Non-pigmented ciliary epithelial cell (primary cell): ENCODE measurements at places on chromosomes 2 and 18.
A peak's percentile ranks its signal among the peaks of the same experiment; 100 is the strongest.

GRCh38 chr2:175126661-175127060 lies 41.3 kb downstream of the ATF2 start:
- no peak for DNase-seq

DNA sequence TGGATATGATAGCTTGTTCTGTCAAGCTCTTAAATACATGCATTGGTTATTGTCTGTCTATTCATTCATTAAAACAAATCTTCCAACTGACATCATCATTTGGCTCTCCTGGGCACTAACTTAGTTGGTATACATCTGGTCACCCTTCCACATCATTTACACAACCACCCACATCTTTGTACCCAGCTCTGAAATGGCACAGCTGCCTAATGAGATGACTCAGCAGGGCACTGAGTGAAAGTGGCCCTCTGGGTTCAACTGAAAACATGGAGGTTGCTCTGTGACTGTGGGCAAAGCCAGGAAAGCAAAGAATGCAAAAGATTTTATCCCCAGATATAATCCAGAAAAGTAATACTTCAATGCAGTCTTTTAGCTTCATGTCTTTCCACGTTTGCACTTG lies 234.0 kb upstream of the MAP2 start:
- DNase-seq, result no peak

DNA sequence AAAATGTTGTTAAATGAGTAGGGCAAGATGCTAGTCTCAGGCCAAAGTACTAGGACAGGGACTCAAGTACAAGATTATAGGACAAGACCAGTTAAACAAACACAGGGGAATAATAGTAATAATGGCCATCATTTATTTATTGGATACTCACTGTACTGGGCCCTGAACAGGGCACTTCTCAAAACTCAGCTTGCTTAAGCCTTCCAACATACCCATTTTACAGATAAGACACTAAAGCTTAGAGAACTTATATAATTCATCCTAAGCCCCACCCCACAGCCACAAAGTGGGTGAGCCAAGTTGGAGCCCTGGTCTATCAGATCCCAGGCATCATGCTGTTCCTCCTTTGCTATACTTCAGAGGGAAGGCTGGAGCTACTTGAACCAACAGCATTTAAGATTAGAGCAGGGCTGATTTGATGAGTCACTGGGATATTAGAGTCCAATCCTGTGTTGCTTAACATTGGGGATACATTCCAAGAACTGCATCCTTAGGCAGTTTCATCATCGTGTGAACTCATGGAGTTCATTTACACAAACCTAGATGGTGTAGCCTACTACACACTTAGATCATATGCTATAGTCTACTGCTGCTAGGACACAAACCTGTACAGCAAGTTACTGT lies 153.6 kb downstream of the MTCL1 start:
- DNase-seq, result peak; percentile 94

GRCh38 chr2:121454549-121455090 lies 76.1 kb upstream of the RNU4ATAC start:
- DNase-seq, result no peak

- DNase-seq, result peak; percentile 54
These were observed 17.6 kb downstream of the ADAM17 start for GRCh38 chr2:9538000-9538507.

GRCh38 chr2:102478686-102479470 lies 5.9 kb downstream of the SLC9A4 start:
- DNase-seq, result no peak

DNA sequence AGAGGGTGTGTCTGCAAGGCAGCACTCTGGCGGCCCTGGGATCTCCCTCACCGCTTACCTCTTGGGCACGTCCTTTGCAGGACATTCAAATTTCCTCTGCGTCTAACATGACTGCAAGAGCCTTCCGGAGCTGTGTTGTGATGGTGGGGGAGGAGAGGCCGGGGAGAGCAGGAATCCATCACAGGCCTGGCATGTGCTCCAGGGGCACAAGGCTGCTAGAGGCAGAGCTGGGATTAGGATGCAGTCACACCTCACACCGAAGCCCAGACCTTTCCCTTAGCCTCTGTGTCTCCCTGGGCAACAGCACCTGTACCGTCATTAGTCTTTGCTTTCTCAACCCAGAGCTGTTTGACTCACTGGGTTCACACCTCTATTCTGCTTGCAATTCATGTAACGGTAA lies 111.3 kb downstream of the CMPK2 start:
- DNase-seq, result no peak

GRCh38 chr2:165827016-165827920 lies 33.2 kb upstream of the GALNT3 start:
- no peak for DNase-seq

- no peak for DNase-seq
These were observed 396.5 kb upstream of the SALL3 start for GRCh38 chr18:78582898-78583738.

- DNase-seq, result no peak
These were observed 19.5 kb downstream of the LIPG start for GRCh38 chr18:49581371-49581770.

- peak; percentile 20 for DNase-seq
These were observed 209.0 kb downstream of the L3MBTL4 start for GRCh38 chr18:6205706-6206105.

DNA sequence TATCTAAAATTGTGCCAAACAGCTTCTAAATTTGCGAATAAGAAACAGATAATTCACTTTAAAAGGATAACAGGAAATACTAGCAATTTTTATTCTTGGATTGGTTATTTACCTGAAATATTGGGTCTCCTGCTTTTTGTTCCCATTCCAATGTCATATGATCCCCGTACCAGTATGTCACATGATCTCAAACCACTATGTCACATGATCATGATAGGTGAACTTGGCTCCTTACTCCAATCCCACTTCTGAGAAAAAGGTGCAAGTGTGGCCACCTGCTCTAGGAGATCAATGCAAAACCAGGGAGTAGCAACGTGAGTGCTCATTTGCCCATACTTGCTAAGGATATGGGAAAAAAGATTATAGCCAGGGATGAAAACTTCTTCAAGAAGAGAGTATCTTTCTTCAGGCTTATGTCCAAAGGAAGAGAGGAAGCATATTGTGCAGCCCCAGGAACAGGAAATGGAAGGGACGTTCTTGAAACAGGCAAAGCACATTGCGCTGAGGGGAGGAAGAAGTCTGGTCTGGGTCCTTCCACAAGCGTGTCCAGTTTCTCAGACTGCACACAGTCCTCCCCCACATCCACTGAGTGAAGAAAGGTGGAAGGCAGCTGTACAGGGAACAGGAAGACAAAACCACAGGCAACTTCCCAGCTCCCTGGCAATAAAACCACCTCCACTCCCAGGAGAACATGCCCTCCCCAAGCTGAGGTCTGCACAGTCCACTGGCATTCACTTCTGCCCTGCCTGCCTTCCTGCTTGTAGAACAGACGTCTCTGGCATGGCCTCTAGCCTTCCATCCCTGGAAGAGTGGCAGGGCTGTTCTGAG lies at the start of gene LYG2:
LYG2 (minus strand) TSS at position 176 of the 828 bp plus-strand sequence. CDS start 1,406 bp downstream, outside the sequence.
- no peak for DNase-seq

GRCh38 chr2:8533923-8534322 lies 147.9 kb upstream of the ID2 start:
- no peak for DNase-seq

DNA sequence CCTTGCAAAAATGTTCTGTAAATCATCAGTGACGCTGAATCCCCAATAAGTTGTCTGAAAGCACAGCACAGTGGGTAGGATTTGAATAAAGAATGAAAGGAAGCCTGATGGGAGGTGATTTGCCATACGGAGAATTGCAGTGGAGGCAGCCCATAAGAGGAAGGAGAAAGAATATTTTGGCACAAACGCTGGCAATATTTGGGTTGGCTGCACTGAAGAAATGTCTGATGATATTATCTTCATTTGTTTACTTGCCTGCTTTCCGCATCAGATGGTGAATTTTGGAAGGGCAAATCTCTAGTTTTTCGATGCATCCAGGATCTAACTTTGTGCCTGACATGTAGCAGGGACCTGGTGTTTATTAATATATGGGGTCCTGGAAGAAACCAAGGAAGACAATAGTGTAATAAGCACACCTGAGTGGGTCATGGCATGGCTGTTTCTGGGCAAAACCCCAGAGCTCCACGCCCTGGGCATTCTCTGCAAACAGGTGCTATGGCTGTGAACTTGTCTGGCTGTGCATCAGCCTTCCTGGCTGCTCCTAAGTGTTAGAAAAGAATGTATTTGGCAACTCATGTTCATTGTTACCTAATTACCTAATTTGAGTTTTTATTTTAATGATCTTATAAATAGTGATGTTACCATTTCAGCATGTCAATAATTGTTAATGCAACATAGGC lies 5.9 kb downstream of the GALR1 start:
- no peak for DNase-seq

DNA sequence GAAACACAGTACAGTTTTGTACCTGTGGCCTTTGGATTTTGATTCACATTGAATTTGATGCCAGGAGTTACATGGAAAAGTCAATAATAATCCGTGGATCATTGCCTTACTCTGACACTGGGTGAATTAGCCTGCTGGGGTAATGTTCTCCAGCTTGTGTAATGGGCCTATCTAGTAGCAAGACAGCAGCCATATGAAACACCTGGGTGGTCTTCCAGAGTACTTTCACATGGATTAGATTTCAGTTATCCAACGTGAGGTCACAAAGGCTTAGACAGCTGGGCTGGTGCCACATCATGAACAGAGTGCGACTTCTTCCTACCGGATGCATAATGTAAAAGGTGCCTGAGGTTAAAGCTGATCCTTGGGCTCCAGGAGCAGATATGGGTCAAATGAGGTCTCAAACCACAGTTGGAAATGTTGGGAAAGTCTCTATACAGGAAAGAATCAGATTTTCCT lies 486.8 kb downstream of the PARD3B start:
- no peak for DNase-seq

GRCh38 chr2:23464156-23464555 lies 79.2 kb downstream of the KLHL29 start:
- no peak for DNase-seq

GRCh38 chr2:102622646-102623045 lies 3.3 kb downstream of the SLC9A2 start:
- DNase-seq, result no peak

GRCh38 chr2:118481299-118481698 lies 366.1 kb downstream of the EN1 start:
- no peak for DNase-seq

DNA sequence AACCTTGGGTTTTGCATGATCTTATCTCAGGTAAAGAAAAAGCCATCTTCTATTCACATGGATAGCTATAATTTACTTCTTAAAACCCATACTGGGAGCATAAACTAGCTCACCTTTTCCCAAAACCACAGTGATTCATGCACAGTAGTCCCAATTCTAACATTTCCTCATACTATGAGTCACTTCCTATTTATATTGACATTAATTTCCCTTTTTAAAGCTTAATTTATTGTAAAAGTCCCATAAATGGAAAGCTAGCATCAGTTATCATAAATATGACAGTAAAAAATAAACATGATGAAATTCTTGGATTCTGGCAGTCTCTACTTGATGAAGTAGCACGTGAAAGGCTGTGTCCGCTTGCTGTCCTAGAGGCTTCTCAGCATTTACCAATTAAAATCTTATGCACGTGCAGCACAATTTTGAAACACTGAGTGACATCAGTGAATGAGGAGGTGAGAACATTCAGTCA lies 180.1 kb downstream of the CDH2 start:
- no peak for DNase-seq

DNA sequence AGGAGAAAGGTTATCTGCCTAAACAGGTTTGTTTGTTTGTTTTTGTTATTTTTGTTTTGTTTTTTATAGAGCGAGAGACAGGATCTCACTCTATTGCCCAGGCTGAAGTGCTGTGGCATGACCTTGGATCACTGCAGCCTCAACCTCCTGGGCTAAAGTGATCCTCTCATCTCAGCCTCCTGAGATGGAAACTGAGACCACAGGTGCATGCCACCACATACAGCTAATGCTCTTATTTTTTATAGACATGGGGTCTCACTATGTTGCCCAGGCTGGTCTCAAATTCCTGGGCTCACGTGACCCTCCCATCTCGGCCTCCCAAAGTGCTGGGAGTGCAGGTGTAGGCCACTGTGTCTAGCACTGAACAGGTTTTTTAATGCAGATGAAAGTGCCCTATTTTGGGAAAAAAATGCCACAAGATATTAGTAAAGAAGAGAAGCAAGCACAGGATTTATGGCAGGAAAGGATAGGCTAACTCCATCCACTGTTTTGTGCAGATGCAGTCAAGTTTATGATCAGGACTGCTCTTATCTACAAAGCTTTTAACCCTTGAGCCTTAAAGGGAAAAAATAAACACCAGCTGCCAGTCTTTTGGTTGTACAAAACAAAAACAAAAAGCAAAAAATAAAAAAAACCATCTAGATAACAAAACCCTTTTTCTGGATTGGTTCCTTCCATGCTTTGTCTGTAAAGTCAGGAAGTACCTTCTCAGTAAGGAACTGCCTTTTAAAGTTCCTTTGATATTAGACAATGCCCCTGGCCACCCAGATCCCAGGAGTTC lies 29.4 kb downstream of the MAP4K3 start:
- DNase-seq, result no peak
